Esophagus squamous epithelium (tissue), 5 donors: ENCODE measurements at places on chromosomes 6 and 20.

- no peak for DNase-seq
These were observed 266.5 kb upstream of the RIMS1 start for GRCh38 chr6:71619836-71620235.

- DNase-seq: no peak
These were observed 14.4 kb downstream of the JARID2 start for GRCh38 chr6:15260099-15260821.

DNA sequence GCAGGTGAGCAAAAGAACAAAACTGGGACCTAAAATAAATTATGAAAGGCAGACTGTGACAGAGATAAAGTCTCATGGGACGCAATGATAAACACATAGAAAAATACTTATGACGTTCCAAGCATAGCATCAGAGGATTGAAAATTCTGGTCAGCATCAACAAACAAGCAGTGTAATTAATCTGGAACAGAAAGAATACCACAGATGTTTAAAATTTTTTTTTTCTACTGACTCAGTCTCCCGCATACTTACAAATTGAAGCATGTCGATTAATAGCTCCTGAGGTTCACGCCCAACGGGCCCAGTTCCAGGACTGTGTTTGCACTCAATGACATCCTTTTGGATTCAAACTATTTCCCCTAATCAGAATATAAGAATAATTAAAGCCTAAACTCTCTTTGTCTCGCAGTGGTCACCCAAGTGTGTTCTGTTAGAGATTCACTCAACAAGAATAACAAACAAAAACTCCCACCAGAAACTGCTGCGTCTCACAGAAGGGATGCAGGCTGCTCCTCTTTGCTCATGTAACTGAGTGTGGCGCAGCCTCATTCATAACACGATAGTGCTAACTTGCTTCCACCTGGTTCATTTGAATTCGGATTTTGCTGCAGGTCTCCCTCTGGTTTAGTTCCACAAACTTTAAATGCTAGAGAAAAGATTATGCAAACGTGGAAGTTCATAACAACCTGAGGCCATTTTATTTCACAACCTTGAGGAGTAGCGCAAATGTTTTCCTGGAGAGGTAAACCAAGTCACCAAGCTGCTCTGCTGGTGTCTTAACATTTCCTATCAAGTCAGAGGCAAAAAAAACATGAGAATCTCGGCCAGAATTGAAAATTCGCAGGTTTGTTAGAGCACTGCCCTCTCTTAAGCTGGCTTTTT lies 69.0 kb upstream of the CITED2 start:
- DNase-seq: no peak

- DNase-seq: no peak
These were observed 278.8 kb upstream of the JARID2 start for GRCh38 chr6:14966906-14967711.

- DNase-seq: no peak
These were observed 311.7 kb upstream of the JAG1 start for GRCh38 chr20:10985536-10985935.

DNA sequence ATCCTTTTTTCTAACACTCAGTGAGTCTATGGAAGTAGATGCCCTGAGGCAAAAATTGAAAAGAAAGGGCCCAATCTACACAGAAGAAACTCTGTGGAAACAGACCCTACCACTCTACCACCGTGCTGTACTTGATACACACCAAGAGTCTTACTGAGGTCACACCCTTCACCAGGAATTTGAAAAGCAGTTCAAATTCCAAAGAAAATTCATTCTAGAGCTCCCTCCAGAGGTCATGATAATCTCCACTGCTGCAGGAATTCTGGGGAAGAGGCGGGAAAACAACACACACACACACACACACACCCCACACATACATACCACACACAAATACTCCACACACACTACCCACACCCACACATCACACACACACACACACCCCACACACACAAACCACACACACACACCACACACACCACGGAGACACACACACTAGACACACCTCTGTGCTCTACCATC lies 336.8 kb downstream of the HDGFL1 start:
- DNase-seq: no peak
